ENCODE measurements at places on chromosomes 11 and 22. TPM values are rescaled to one million over a fixed set of nuclear protein-coding genes. Genes with fewer than 3 reads are reported as not detected.

- no peak for DNase-seq
These were observed 30.6 kb downstream of the GDPD4 start for GRCh38 chr11:77270921-77271320.

- no peak for DNase-seq
These were observed 9.7 kb upstream of the PAFAH1B2 start for GRCh38 chr11:117134431-117134830.

- DNase-seq, result no peak
These were observed 108.5 kb downstream of the TP53I11 start for GRCh38 chr11:44842220-44842619.

DNA sequence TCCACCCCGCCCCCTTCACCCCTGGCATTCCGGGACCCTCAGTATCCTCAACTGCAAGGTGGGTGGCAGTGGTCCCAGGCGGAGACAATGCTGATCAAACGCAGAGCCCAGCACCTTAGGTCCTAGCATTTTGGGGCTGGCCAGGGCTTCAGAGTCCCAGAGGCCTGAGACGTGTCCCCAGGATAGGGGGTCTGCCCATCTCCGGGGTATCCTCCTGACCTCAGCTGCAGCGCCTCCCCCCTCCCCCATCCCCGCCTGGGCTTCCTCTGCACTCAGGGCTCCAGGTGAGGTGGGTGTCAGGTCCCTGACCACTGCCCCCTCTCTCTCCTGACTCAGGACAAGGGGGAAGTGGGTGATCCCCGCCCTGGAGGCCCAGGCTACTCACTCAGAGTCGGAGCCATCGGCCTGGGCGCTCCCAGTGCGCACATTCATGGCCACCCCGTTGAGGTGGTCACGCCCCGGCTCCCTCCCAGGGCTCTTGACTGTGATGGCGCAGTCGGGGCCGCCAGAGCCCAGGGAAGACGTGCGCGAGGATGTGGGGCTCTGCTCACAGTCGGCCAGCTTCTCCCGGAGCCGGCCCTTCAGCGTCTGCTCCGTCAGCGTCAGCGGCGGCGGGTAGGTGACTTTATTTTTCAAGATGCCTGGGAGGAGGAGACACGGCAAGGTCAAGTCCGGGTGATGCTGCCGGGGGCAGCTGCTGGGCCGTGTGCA, 28.3 kb downstream of the TRMU start:
- DNase-seq, result no peak

- no peak for DNase-seq
These were observed 45.3 kb downstream of the CCDC34 start for GRCh38 chr11:27317751-27318150.

- no peak for DNase-seq
These were observed 84.0 kb upstream of the BMAL1 start for GRCh38 chr11:13193613-13194012.

- DNase-seq, result no peak
These were observed 7.7 kb upstream of the GLYATL1B start for GRCh38 chr11:59078435-59078834.

DNA sequence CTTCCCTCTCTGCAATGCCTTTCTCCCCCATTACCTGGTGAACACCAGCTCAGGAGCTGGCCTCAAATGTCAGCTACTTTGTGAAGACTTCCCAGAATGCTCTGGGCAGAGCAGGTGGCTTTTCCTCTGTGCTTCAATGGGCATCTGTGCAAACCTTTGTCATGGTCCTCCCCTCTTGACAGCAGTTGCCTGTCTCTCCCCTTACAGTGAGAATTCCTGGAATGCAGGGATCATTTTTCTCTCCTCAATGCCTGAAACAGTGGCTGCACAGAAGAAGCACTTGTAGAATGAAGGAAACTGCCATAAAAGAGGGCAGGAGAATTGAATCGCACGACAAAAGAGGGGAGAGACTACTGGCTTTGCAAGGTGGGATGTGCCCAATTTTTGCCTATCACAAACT, 92.8 kb upstream of the NARS2 start:
- no peak for DNase-seq

- peak; percentile 73 for DNase-seq
These were observed 55.0 kb upstream of the ANO3 start for GRCh38 chr11:26276798-26277424.

DNA sequence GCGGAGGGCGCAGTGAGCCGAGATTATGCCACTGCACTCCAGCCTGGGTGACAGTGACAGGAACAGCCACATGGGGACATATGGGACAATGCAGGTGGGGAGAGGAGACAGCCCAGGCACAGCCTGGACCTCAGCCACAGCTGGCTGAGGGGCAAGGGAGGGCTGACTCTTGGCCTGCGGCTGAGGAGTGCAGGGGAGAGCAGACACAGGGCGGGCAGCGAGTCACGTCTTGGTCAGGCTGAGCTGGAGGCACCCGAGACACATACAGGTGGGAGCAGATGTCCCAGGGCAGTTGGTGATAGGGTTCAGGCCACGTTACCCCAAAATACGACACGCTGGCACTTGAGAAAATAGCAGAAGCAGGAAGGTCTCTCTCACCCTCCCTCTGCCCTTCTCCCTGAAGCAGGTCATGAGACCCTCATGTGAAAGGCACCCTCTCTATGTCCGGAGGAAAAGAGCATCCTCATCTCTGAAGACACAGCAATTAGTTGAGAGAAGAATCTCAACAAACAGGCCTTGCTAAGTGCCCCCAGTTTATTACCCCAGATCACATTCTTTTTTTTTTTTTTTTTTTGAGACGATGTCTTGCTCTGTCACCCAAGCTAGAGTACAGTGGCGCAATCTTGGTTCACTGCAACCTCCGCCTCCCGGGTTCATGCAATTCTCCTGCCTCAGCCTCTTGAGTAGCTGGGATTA, 10.5 kb downstream of the KIAA0930 start:
- no peak for DNase-seq

DNA sequence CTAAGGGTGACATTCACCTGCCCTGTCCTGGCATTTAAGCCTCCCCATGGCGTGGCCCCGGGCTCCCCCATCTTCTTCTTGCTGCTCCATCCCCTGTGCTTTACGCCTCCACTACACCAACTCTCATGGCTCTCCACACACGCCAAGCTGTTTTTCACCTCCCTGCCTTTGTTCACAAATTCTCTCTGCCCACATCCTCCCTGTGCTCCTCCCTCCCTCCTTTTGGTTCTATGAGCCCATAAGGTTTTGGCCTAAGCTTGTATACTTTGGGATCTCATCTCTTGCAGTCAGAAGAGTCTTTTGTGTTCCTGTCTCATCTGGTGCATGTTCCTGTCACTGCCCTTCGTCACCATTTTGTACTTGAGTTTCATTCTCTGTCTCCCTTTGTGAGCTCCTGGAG, 4.6 kb upstream of the DNAL4 start:
- DNase-seq, result no peak

- DNase-seq, result no peak
These were observed 55.4 kb downstream of the PLEKHA7 start for GRCh38 chr11:16958833-16959232.

GRCh38 chr11:63629426-63629825, 15.2 kb upstream of the PLAAT3 start:
- DNase-seq, result no peak

Gene SAA2
- 105 TPM for total RNA-seq

Gene SLC22A6
- total RNA-seq, result not detected

Gene MB
- total RNA-seq, result 2.0 TPM

Gene BACE1
- 18.6 TPM for total RNA-seq

Gene ELMOD1
- 1.1 TPM for total RNA-seq

Gene JAM3
- 33.5 TPM for total RNA-seq

Gene NLRP6
- total RNA-seq, result 2.1 TPM

Gene HSPB2
- 0.65 TPM for total RNA-seq

Gene OR52N1
- total RNA-seq, result not detected

Gene ARL2
- 95.4 TPM for total RNA-seq

Gene CASP5
- 2.1 TPM for total RNA-seq

Gene GRAMD1B
- 6.0 TPM for total RNA-seq

Gene OR52A1
- not detected for total RNA-seq

Gene ZC3H7B
- 32.0 TPM for total RNA-seq

Gene PGA5
- 0.55 TPM for total RNA-seq

All from lung (tissue), 17 donors.